ENCODE measurements at places on chromosomes 2 and 18. TPM values are rescaled to one million over a fixed set of nuclear protein-coding genes. Genes with fewer than 3 reads are reported as not detected.

The RAX gene
- total RNA-seq = not detected

The DTNA gene
- total RNA-seq = 6.8 TPM

The TUBB8B gene
- total RNA-seq = 0.32 TPM

The SULT1C2 gene
- total RNA-seq = not detected

The ATP8B1 gene
- total RNA-seq = 26.3 TPM

The LYG2 gene
- not detected for total RNA-seq

The SRD5A2 gene
- not detected for total RNA-seq

- peak; percentile 68 for DNase-seq
Observed at GRCh38 chr2:234032279-234032856, 18.1 kb upstream of the SPP2 start.

DNA sequence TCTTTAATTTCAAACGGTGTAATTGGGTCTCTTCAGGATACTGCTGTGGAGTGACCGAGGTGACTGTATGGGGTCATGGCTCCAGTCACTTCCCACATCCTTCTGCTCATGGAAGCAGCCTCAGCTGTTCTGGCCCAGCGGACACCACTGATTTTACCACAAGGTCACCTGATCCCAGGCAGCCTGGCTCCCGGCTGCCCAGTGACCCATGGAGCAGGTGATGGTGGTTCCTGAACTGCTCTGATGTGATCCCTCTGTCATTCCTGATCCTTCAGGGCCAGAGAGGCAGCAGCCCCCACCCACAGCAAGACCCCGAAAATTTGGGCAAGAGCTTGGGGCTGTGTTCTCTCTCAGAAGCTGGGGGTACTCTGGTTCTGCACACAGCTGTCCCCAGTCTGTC lies 35.5 kb upstream of the HS6ST1 start:
- no peak for DNase-seq

DNA sequence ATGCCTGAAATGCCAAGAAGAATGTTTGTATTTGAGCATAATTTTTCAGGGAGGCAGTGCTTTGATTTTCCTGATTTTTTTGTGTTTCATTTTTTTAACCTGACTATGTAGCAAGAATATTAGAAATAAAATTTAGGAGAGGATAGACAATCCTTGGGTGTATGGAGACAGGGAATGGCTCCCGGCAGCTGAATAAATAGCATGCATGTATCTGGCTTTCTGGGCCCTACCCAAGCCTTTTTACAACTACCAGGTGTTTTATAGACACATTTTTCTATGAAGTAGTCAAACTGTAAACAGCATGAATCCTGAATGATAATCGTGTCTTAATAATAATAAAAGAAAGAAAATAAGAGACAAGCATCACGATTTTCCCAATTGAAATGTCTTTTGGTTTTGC lies 52.4 kb downstream of the WIPF1 start:
- no peak for DNase-seq

DNA sequence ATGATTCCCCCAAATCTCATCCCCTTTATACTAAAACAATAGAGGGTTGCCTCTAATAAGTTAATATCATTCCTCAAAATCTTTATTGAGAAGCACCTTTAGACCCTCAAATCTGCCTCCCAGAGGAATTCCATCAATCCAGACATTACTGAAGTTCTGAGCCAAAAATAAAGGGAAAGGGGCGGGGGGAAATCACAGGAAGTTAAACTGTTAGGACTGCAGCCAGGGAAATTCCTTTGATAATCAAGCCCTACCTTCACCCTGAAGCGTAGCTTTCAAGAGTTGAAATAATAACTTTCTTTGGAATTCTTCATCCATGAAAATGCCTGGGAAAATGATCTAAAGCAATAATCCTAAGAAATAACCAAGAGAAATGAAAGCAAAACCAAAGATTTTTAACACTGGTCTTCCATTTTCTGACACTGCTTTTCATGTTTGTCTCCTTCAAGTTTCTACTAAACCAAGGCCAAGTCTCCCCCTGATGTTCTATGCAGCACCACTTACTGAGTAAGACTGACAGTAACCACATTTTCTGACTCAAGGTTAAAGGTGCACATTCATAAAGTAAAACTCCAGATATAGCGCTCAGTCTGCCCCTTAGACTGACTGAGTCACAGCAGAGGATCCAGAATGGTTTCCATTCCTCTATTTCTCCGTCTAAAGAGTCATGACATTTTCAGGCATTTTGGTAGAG lies 78.2 kb downstream of the TCF4 start:
- peak; percentile 70 for DNase-seq

- DNase-seq = peak; percentile 57
Observed at GRCh38 chr18:63148449-63149301, 170.9 kb downstream of the BCL2 start.

- no peak for DNase-seq
Observed at GRCh38 chr2:37892436-37893114, 32.5 kb upstream of the RMDN2 start.

DNA sequence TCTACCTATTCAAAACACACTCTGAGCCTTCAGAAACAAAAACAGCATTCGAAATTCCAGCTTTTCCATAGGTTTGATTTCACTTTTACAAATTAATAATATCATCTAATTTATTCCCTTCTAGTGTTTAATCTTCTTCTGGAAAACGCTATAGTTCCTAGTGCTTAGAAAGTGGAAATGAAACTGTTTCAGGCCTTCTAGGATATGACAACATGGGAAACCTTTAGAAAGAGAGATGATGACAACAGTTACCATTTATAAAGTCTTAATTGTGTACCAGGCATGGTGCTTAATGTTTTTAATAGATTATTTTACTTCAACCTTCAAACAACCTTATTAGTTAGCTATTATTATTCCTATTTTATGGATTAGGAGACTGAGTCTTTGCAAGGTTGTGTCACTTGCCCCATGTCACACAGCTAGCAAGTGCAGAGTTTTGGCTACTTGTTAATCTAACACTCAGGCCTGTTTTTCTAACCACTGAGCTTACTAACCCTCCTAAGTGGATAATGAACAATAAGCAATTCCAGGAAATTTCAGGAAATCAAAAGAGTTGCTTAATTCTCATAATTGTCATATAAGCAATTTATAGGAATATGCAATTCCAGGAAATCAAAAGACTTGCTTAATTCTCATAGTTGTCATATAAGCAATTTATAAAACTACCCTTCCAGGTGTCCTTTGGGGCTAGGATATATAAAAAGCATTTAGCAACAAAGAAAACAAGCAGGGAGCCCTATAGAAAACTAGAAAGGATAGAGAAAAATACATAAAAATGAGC lies 206.0 kb downstream of the ZNF521 start:
- no peak for DNase-seq

- no peak for DNase-seq
Observed at GRCh38 chr2:237312021-237312755, 101.8 kb downstream of the COL6A3 start.

DNA sequence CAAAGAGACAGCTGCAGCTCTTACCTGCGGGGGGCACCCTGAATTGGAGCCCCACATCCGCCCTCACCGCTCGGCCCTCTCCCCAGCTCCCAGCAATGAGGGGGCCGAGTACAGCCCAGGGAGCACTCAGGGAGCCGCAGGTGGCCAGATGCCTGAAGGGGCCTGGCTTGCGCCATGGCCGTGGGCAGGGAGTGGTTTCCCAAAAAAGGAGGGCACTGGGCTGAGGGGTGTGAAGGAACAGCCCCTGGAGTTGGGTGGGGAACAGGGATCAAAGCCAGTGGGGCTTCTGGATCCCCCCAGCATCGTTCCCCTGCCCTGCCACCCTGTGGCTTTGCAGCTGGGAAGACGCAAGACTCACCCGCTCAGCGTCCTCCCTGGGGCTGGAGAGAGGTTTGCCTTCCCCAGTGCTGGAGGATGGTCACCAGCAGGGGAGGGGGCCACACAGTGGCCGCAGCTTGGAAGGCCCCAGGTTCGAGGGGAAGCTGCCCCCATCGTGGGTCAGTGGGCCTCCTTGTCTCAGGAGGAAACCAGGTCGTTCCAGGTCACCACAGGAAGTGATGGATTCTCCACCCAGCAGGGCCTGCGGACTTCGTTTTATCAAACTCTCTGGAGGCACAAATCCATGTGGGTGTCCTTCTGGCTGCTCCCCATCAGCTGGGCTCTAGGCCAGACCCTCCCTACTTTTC lies 68.2 kb upstream of the HPCAL1 start:
- no peak for DNase-seq

DNA sequence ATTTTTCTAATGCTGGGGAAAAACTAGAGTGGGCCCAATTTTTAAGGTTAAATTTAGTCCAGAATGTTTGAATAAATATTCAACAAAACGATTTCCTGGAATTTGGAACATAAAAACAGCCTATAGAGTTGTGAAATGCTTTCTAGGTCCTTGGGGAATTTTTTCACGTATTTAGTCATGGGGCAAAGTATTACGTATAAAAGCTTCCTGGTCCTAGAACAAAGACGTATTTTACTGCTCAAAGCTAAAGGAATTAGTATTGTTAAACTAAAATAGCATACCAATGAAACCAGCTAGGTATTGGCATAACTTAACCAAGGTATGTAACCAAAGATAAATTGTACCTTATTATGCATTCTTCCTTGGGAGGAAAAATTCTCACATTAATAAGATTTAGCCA lies 1.6 kb downstream of the SESTD1 start:
- DNase-seq = peak; percentile 78

DNA sequence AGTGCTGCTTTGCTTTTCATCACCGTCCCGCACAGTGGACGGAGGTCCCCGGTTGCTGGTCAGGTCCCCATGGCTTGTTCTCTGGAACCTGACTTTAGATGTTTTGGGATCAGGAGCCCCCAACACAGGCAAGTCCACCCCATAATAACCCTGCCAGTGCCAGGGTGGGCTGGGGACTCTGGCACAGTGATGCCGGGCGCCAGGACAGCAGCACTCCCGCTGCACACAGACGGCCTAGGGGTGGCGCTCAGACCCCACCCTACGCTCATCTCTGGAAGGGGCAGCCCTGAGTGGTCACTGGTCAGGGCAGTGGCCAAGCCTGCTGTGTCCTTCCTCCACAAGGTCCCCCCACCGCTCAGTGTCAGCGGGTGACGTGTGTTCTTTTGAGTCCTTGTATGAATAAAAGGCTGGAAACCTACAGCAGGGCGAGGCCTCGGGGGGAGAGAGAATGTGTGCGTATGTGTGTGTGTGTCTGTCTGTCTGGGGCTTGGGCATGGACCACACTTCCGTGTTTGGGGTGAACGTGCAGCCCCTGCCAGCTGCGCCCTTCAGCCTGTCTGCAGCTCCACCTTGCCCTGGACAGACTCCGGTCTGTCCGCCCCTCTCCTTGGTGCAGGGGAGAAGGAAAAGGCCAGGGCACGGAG lies 32.3 kb downstream of the GPC1 start:
- no peak for DNase-seq

GRCh38 chr2:106090916-106091618 lies 103.0 kb downstream of the UXS1 start:
- no peak for DNase-seq

DNA sequence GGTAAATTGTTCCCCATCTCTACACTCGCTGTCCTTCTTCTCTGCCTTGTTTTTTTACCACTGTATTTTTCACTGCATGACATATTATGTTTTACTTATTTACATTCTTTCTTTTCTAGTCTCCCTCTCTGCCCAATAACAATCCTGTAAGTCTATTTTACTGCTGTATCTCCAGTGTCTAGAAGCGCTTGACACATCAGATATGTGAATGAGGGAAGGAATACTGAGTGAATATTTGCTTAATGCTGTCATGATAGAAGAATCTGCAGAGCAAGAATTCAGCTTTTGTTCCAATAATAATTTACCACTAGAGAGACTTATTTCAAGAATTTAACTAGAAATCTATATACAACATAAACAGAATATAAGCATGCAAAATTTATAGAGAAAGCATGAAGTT lies 99.5 kb downstream of the GALNT13 start:
- DNase-seq = peak; percentile 29

- DNase-seq = no peak
Observed at GRCh38 chr2:46318579-46319460, 21.6 kb downstream of the EPAS1 start.

DNA sequence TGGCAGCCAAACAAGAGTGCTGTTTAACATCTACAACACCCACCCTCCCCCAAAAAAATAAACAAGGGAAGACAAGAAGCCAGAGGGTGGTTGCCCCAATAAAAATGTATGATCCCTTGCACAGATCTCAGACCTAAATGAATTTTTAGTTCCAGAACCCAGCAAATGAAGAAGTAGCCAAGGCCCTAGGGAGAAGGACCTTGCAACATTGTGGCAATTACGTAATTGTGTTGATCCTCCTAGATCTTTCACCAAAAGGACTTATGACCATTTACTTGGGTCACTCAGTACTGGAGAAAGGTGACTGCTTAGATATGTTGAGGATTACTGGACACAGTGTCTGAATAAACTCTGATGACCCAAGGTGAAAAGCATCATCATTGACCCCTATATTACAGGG lies 1393.8 kb downstream of the LRP1B start:
- no peak for DNase-seq

DNA sequence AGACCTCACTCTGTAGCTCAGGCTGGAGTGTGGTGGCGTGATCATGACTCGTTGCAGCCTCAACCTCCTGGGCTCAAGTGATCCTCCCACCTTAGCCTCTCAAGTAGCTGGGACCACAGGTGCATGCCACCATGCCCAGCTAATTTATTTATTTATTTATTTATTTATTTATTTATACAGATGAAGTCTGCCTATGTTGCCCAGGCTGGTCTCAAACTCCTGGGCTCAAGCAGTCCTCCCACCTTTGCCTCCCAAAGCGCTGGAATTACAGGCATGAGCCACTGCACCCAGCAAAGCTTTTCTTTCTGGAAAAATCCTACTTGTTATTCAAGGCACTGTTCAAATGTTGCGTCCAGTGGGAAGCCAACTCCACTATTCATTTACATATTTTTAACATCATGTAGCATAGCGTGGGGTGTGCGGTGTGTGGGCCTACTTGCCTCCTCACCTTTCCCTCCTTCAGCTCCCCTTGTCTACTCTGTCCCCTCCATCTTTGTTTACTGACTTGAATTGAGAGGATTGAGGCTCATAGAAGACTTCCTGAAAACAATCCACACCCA lies 6.8 kb upstream of the RHOB start:
- no peak for DNase-seq

DNA sequence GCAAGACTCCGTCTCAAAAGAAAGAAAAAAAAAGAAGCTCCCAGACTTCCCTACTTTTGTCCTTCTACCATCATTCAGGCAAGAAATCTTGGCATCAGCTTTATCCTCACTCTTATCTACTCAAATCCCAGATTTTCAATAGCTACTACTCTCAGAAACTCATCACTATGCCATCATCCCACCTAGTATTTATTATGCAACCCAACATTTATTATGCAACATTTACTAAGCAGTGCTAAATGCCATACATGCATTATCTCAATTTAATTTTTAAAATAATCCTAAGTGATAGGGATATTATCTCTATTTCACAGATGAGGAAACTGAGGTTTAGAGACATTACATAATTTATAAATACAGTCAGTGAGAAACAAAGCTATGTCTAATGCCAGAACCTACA lies 4.1 kb downstream of the USP37 start:
- no peak for DNase-seq

GRCh38 chr18:27763341-27763740 lies 413.6 kb downstream of the CDH2 start:
- DNase-seq = no peak

- DNase-seq = no peak
Observed at GRCh38 chr18:44758861-44759631, 78.4 kb downstream of the SETBP1 start.

DNA sequence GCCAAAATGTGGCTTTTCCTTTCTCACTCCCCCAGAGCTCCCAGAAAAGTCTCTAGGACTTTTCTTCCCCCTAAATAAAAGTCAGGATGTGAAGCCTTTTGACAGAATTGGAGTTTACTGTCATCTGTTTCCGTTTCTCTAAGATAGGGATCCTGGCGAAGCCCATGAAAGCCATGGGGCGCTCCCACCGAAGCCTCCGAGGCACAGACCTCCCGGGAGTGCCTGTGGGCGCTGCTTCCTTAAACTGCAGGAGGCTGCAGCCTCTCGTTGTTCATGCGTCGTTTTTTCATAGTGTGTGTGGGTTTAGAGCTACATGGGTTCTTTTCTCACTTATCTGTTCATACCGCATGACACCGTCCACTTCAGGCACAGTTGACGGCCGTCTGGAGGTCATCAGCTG lies 56.8 kb downstream of the ASAP2 start:
- DNase-seq = no peak

Measured in fibroblast of villous mesenchyme (primary cell).